Myometrial cell (primary cell): ENCODE measurements at places on chromosomes 12 and 14. TPM values are rescaled to one million over a fixed set of nuclear protein-coding genes. Genes with fewer than 3 reads are reported as not detected.

The KMT2D gene
- total RNA-seq, result 15.9 and 23.6 TPM in 2 replicates

The AKAP6 gene
- 4.3 and 5.5 TPM in 2 replicates for total RNA-seq

The MGP gene
- 11.2 and 12.8 TPM in 2 replicates for total RNA-seq

The RILPL2 gene
- 7.3 and 8.1 TPM in 2 replicates for total RNA-seq

The PNN gene
- 6.6 and 8.9 TPM in 2 replicates for total RNA-seq

The RABGGTA gene
- total RNA-seq, result 33.1 and 65.2 TPM in 2 replicates

The BMAL2 gene
- total RNA-seq, result 29.1 and 30.3 TPM in 2 replicates

The RAPGEF3 gene
- 0.89 and 4.3 TPM in 2 replicates for total RNA-seq

The GPR135 gene
- total RNA-seq, result 0.29 and 0.89 TPM in 2 replicates

The HCAR3 gene
- not detected in 2 replicates for total RNA-seq

The CLEC4C gene
- not detected in 2 replicates for total RNA-seq

The NINJ2 gene
- total RNA-seq, result 1.8 TPM in 1 of 2 replicates, not detected in the other

The POTEM gene
- total RNA-seq, result not detected in 2 replicates

The KRT74 gene
- total RNA-seq, result not detected in 2 replicates

The OR6C2 gene
- not detected in 2 replicates for total RNA-seq

The INTS13 gene
- total RNA-seq, result 39.2 and 46.4 TPM in 2 replicates

The RASSF9 gene
- under 0.01 and 0.18 TPM in 2 replicates for total RNA-seq

The BATF gene
- not detected in 2 replicates for total RNA-seq

The CIT gene
- total RNA-seq, result 22.8 and 26.8 TPM in 2 replicates

The CELA1 gene
- total RNA-seq, result not detected in 2 replicates

The SERPINA3 gene
- 1.2 and 1.4 TPM in 2 replicates for total RNA-seq
